Activated naive CD4-positive, alpha-beta T cell treated with anti-CD3 and anti-CD28 coated beads for 36 hours (primary cell): ENCODE measurements at places on chromosomes 6 and 20.

DNA sequence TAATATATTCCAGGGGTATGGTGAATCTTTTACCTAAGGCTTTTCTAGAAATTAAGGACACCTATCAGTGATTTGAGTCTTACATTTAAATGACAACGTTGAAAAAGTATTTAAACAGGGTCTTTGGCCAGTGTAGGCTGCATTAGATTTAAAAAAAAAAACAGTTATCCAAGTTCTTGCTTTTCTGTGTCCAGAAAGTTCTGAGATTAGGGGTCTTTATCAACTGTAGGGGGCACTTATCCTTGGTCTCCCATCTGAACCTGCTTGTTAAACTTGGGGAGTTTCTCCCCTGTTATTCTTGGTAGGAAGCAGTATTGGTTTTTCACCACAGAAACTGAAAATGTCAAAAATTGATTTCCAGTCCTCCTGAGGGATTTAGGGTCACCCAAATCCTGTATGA is 155.9 kb upstream of the ZNF217 start:
- DNase-seq, result no peak

GRCh38 chr6:5626727-5627426 is 365.6 kb downstream of the FARS2 start:
- DNase-seq, result peak; percentile 54

DNA sequence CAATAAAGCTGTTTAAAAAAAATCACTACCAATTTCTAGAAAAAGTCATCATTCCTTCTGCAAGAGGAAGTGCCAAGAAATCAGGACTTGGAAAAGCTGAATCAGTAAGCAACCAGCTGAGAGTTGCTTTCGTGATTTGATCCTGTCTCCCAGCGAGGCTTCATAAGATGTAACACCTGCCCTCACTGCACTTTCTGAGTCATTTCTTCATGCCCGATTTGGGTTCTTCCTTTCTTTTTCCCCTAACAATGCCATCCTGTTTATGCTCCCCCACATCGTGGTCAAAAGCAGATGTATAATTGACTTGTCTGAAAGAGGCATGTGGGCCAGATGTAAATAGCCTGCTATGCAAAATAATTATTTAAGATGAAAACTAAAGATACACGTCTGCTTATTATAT is 52.1 kb downstream of the RIPOR2 start:
- DNase-seq, result peak; percentile 82

- peak; percentile 15 for DNase-seq
Measured at GRCh38 chr6:138945354-138945753, 42.7 kb downstream of the REPS1 start.

- peak; percentile 33 for DNase-seq
Measured at GRCh38 chr6:28977341-28978132, 27.6 kb downstream of the ZNF311 start.

DNA sequence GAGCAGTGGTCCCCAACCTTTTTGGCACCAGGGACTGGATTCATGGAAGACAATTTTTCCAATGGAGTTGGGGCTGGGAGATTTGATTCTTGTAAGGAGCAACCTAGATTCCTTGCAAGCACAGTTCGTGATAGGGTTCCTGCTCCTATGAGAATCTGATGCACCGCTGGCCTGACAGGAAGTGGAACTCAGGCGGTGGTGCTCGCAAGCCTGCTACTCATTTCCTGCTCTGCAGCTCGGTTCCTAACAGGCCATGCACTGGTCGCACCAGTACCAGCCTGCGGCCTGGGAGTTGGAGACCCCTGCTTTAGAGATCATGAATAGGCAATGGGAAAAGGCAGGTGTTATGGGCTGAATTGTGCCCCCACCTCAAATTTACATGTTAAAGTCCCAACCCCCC is 131.2 kb downstream of the PFDN4 start:
- DNase-seq, result no peak

DNA sequence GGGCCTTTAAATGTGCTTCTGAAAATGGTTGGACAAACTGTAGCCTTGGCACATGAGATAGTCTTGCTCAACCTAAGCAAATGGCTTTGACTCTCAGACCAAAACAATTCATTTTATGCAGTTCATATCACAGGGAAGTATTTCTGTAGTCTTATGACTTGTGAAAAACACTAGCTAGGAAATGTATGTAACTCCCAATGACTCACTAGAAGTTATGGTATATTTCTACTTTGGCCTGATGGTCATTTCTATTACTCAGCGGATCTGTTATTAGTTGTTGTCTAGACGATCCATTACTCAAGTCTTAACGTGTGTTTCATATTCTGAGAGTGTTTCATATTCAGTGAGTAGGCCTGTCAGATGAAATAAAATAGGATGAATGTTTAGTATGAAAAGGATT is 1333.5 kb downstream of the KHDRBS2 start:
- no peak for DNase-seq

- DNase-seq, result no peak
Measured at GRCh38 chr20:33654680-33655161, 7.4 kb upstream of the C20orf144 start.
